ENCODE measurements at places on chromosomes 2 and 18.

DNA sequence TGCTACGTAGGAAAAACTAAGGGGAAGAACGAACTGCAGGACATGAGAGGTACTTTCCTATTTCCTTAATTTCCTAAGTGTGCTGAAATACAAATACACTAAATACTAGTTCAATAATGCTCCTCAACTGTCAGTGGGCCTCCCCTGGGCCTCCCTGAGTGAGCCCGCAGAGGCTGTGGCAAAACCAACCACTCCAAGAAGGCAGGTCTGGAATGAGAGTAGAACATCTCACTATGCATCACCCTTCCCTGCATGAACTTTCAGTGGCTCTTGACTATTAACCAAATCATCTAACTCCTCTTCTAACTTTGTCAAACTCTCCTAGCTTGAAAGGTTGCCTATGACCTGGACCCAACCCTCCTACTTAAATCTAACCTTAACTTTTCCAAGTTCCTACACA is 84.6 kb downstream of the THADA start:
- DNase-seq = no peak

DNA sequence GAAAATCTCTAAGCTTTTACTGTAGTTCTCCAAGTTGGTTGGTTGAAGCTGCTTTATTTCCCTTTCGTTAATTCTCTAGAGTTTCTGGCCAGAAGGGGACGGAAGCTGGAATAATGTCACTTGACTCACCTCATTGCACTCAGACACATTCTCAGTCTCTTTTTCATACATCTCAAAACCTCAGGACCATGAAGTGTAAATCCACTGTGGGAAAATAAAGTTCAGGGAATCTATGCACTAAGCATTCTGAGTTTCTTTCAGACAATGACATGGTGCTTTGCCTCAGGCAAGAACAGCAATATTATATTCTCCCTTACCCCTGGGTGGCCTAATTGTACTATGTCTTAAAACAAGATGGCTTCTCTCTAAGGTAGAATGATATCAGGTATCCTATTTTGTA is 167.8 kb downstream of the PRPF40A start:
- DNase-seq = no peak

DNA sequence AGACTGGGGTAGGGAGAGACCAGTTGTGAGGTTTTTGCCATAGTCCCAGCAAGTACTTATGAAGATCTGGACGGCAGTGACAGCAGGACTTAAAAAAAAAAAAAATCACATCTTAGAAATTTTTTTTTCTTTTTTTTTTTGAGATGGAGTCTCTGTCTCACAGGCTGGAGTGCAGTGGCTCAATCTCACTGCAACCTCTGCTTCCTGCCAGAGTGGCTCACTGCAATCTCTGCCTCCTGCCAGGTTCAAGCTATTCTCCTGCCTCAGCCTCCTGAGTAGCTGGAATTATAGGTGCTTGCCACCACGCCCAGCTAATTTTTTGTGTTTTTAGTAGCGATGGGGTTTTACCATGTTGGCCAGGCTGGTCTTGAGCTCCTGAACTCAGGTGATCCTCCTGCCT is 22.4 kb upstream of the STAT4 start:
- DNase-seq = no peak

DNA sequence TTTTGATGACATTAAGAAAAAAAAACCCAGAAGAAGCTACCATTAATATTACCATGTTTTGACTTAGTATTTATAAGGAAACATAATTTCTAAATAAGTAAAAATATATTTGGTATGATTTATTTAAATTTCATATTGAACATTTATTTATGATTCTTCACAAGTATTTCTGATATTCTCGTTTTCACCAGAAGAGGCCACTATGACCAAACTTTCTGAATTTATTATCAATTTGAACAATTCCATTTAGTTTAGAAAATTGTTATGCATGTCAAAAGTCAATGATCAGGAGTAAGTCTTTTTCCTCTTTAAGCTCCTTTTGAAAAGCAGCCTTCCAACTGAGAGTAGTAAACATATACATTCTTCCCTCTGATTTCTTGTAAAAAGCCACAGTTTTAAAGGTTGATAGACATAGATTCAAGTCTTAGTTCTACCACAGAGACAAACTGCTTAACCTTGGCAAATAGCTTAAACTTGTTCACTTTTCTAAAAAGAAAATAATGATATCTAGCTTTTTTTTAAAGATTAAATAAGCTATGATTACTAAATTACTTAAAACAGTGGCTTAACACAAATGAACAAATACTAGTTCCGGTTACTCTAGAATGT is 329.9 kb downstream of the TRIB2 start:
- no peak for DNase-seq

DNA sequence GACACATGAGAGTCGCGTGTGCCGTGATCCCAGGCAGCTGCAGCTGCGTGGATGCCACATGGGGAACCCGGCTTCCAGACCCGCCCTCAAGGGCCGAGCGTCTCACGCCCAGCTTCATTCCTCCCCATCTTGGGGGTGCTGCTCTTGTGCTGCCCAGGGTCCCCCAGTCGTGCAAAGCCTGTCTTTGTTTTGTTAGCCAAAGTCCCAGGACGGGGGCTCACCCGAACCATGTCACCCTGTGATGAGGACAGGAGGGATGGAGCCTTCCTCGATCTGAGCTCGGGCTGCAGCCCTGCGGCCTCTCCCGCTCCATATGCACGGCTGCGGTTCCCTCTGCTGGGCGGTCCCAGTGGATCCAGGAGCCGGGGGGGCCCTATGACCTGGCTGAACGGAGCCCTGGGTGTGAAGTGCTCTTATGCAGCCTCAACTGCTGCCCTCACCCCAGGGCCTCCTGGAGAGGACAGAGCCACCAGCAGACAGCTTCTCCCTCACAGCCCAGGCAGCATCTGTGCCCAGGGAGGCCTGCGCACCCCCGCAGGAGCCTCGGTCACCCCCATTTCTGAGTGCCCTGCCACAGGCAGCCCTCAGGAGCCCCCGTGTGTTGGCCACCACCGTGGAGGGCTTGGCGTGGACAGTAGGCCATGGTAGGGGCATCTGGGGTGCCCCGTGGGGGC is 99.0 kb upstream of the CTDP1 start:
- no peak for DNase-seq

- DNase-seq = no peak
These were observed 414.3 kb downstream of the ZNF804A start for GRCh38 chr2:185012643-185013042.

- no peak for DNase-seq
These were observed 618.0 kb downstream of the CCDC85A start for GRCh38 chr2:56801770-56802169.

DNA sequence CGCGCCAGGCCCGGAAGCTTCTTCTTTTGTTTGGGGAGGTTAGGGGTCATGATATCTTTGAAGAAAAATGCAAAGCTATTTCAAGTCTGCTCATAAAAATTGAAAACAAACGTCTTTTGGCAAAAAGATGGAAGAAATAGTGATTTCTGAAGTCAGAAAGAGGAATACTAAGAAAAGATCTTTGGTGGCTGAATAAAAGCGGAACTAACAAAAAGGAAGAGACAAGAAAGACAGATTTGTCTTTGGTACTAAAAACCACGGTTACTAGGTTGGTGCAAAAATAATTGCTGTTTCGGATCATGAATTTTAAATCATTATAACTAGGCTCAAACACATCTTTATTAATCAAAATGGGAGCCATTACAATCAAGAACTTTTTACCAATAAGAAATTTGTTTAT is 164.6 kb upstream of the TRIB2 start:
- DNase-seq = no peak

- DNase-seq = no peak
These were observed 76.9 kb downstream of the NCK2 start for GRCh38 chr2:105821428-105822125.

GRCh38 chr18:42675810-42676209 is 439.7 kb downstream of the RIT2 start:
- no peak for DNase-seq

GRCh38 chr2:48613211-48613610 is 4.4 kb upstream of the GTF2A1L start:
- DNase-seq = no peak

DNA sequence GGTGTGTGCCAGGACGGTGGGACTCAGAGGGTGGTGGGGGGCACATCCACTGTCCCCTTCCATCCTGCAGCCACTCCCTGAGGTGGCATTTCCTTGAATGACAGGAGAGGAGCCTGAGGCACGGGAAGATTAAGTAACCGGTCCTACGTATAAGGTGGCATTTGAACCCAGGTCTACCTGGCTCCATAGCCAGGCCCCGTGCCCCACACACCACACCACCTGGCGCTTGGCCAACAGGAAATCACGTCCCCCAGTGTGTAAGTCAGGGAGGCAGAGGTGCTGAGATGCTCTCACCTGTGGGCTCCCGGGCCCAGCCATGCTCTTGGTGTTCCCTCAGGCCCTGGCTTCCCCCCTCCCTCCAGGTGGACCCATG is 53.7 kb downstream of the HPCAL1 start:
- no peak for DNase-seq

GRCh38 chr2:106095478-106096298 is 98.4 kb downstream of the UXS1 start:
- peak; percentile 21 for DNase-seq

- DNase-seq = no peak
These were observed 215.1 kb upstream of the KLHL29 start for GRCh38 chr2:23169896-23170295.

- DNase-seq = peak; percentile 7
These were observed 229.5 kb upstream of the ZC3H15 start for GRCh38 chr2:186256540-186256939.

DNA sequence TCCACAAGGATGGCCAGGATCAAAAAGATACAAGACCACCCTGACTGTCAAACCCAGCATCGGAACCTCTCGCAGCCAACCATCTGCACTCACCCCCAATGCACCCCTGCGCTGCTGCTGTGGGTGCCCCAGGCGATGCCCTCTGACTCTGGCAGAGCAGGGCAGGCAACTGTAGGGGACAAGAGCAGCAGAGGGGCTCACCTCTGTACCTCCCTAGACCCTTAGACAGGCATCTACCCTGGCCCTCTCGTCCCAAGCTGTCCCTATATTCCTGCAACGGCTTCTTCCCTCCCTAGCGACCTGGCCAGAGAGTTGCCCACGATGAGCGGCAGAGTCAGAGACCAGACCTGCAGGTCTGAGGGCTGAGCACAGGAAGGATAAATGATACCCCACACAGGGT is 128.2 kb downstream of the HDAC4 start:
- no peak for DNase-seq

- DNase-seq = no peak
These were observed 433.0 kb upstream of the CHAC2 start for GRCh38 chr2:53334610-53335009.

DNA sequence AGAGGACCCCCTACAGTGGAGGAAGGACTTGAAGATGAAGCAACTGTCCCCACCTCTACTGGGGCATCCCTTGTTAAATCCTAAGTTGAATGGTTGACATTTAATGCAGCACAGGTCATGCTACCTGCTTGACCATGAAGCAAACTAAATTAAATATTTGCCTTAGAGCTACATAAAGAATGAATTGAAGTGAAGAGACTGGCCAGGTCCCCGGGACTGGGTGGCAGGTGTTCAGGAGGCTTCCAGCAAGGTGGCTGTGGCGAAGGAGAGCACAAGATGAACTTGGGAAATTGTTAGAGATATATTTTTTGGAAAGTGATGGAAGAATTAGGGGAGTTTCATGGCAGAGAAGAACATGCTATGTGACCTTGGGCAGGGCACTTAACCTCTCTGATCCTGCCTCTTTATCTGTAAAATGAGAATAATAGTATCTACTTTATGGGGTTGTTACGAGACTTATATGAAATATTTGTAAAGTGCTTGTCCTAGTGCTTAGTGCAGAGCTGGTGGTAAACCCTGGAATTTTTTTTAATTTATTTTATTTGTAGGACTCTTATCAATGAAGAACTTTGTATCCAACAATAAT is 37.3 kb downstream of the EFR3B start:
- no peak for DNase-seq

DNA sequence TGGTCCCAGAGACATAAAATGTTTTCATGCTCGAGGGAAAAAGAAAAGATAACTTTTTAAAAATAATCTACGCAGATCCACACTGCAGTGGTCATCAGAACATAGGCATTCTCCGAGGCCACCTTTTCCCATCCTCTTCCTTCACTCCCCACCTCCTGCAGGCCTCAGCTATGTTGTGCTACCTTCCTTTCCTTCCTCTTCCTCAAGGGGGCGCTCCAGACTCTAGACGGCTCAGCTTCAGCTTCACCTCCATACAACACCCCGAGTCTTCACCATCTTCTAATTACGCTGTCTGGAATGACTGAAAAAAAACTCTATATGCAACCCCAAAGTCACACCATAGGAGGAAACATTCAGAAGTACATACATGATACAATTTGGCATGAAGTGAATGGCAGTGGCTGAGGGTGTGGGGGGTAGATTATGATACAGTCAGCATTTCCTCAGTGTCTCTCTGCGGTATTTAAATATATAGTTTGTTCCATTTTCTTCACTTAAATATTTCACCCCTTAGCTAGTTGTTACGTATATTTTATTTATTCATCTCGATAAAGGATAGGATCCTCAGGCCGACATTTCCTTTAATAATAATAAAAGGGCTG is 583.6 kb downstream of the IRS1 start:
- DNase-seq = no peak

- no peak for DNase-seq
These were observed 28.9 kb downstream of the RTTN start for GRCh38 chr18:70176537-70176936.

DNA sequence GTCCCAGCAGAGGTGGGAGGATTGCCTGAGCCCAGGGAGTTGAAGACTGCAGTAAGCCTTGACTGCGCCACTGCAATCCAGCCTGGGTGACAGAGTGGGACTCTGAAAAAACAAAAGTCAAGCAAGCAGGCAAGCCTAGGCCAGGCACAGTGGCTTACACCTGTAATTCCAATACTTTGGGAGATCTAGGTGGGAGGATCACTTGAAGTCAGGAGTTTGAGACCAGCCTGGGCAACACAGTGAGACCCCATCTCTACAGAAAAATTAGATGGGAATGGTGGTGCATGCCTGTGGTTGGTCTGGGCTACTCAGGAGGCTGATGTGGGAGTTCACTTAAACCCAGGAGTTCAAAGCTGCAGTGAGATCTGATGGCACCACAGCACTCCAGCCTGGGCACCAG is 28.6 kb downstream of the STARD7 start:
- no peak for DNase-seq

- DNase-seq = no peak
These were observed 189.0 kb upstream of the HDAC4 start for GRCh38 chr2:239589833-239590232.

GRCh38 chr2:100577777-100578176 is 15.0 kb downstream of the PDCL3 start:
- DNase-seq = no peak

DNA sequence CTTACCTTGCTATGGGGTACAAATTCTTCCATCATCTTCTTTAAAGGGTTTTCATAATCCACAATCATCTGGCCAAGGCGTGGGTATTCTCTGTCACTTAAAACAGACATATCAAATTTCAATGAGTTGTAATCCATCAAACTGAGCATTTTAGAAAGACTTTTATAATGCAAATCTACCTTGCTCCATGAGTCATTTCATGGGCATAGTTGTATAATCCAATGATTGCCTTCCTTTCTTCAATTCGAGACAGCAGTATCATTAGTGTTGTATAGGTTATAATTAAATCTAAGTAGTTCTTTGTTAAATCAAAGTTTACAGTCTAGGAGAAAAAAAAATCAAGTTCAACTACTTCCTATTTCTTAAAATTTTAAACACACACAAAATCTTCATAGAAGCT is 36.3 kb downstream of the NCKAP1 start:
- no peak for DNase-seq

All from CMK (cell line).